ENCODE measurements at places on chromosomes 6 and 20. TPM values are rescaled to one million over a fixed set of nuclear protein-coding genes. Genes with fewer than 3 reads are reported as not detected.

DNA sequence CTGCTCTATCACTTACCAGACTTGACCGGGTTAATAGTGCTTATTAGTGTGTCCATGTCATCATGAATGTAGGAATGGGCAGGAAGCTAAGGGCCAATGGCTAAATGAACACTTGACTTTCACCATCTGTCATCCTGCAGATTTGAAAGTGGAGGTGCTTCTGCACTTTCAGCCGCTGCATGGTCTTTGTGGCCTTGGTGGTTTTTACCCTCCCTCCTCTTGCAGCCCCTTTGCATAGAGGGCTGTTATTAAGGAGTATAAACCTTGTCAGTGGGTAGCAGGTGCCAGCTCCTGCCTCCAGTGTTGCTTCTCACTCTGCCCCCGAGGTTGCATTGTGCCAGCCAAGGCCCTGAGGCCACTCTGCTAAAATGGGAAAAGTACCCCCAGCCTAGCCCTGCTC, 122.2 kb upstream of the TNFAIP3 start:
- DNase-seq: no peak

DNA sequence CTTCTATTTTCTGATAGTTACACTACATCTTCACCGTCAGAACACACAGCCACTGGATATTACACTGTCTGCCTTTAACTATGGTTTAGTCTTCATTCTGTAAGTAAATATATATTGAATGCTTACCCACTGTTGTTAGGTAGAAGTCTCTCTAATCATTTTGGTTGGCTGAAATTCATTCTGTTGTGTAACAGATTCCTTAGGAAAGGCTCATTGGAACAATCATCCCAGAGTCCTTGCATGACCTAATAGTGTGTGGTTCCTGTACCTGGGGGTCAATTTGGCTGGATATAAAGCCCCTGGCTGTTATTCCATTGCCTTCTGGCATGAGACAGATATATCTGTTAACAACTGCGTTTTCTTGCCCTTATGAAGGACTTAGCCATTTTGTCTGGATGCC, 9.9 kb downstream of the BLOC1S5 start:
- DNase-seq: no peak

- DNase-seq: no peak
Observed at GRCh38 chr6:110485491-110485890, 9.1 kb upstream of the SLC22A16 start.

Gene KCNG1
- 20.9 TPM for polyA plus RNA-seq

Gene CST2
- polyA plus RNA-seq: 0.49 TPM
